Cardiac fibroblast (primary cell): ENCODE measurements at places on chromosomes 16 and 17.
A peak's percentile ranks its signal among the peaks of the same experiment; 100 is the strongest.

- DNase-seq: peak; percentile 54
Measured at GRCh38 chr17:36705874-36706731, 104.7 kb downstream of the MRM1 start.

- DNase-seq: no peak
Measured at GRCh38 chr17:30405161-30405560, 26.4 kb downstream of the CPD start.

- no peak for DNase-seq
Measured at GRCh38 chr17:48102798-48103715, 1.8 kb upstream of the CBX1 start.

DNA sequence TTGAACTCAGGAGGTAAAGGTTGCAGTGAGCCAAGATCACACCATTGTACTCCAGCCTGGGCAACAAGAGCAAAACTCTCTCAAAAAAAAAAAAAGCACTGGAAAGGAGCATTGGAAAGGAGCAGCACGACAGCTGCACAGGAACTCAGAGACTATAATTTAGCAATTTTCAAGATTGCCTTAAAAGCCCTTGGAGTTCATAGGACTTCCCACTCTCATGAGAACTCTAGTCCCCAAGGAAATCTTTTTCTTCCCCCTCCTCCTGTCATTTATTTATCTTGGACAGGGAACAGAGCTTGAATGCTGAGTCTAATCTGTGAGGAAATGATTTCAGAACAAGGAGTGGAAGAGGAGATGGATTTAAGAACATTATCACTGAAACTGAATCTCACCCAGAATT, 69.0 kb downstream of the PLXDC1 start:
- peak; percentile 87 for DNase-seq

DNA sequence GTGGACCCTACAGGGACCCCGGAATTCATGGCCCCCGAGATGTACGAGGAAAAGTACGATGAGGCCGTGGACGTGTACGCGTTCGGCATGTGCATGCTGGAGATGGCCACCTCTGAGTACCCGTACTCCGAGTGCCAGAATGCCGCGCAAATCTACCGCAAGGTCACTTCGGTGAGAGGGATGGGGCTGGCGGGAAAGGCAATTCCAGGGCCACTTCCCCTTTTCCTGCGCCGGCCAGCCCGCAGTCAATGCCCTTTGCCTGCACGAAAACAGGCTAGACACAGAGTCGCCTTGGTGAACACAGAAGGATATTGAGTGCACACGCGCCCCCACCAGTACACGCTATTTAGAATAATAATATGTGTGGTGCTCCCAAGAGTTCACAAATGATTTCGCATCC, 4.0 kb downstream of the WNK4 start:
- no peak for DNase-seq
